SJSA1 (cell line): ENCODE measurements at places on chromosomes 1 and 21.

DNA sequence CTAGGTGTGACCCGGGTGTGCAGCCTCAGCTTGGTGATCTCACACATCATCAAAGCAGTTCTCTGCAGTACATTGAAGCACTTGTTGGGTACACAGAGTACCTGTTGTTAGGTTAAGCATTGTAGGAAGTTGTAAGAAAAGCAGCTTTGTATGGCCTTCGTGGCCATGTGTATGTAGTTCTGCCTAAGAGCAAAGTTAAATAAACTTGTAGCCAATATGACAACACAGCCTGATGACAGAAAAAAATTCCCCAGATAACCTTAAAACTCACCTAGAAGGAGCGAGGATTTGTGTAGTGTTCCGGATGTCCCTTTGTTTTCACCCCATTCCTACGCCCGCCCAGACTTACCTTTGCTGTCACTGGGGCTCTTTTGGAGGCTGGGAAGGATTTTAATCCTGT lies 48.0 kb downstream of the DISC1 start:
- no peak for DNase-seq

- DNase-seq = peak; percentile 59
Measured at GRCh38 chr1:116504308-116505156, 66.3 kb downstream of the CD58 start.

GRCh38 chr1:212987702-212988322 lies 27.9 kb downstream of the ANGEL2 start:
- DNase-seq = no peak

GRCh38 chr1:103197216-103197615 lies 88.9 kb upstream of the COL11A1 start:
- DNase-seq = no peak

- no peak for DNase-seq
Measured at GRCh38 chr1:12450090-12450755, 167.8 kb downstream of the DHRS3 start.
